ENCODE measurements at places on chromosomes 4 and X. TPM values are rescaled to one million over a fixed set of nuclear protein-coding genes. Genes with fewer than 3 reads are reported as not detected.

DNA sequence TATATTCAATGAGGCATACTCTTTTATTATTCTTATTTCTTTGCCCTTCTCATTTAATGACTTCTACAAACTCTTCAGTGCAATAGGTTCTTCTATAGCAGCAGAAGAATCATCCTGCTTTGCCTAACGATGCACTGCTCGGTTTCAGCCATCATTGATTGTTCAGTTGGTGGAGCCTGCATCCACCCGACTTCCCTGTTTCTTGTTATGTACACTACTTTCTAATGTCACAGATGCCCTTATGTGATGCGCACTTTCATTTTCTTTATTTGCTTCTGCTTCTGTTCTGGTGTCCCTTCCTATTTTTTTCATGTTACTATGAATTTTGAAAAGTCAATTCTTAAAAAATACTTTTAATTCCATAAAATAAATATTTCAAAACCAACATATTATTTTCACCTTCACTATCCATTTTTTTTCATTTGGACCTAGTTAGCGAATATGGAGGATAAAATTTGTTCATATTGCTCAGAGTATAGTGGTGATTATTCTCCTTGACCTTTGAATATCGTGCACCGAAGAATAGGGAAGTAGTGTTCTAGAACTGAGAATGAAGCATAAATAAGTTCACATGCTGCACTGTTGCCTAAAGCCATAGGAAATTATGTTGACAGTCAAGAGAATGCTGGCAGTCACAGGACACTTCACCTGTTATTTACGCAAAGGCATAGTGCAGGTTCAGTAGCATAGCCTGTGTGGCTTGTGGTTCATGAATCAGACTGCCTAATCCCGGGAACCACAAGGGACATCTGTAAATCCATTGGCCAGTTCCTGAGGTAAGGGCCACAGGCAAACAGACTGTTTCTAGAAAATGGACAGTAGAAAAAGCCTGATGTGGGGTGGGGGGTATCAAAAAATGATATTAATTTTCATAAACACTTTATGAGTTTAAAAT, 21.3 kb upstream of the SFRP2 start:
- H3K36me3 ChIP-seq = no peaks in the 10 kb centered on the region
- no peaks in the 10 kb centered on the region for H3K27me3 ChIP-seq
- no peaks in the 10 kb centered on the region for H3K4me1 ChIP-seq
- no peak overlapping the region for H3K4me3 ChIP-seq

DNA sequence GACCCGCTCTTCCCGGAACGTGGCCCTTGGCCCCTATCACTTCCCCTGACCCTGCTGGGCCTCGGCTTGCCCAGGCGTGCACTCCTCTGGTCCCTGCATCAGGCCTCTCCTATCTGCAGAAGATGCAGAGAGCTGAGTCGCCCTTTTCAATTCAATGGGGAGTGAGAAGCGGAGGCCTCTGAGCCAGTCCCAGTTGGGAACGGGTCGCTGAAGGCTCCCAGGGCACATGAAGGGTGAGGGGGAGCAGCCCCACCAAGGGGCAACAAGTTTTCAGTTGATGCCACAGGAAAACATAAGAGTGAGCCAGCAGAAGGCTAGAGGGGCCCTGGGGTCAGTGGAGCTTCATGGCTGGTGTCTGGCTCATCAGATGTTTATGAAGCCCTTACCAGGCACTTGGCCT, 17.1 kb downstream of the PSAPL1 start:
- H3K4me1 ChIP-seq = no peaks in the 10 kb centered on the region
- H3K27ac ChIP-seq = no peak overlapping the region
- H3K27me3 ChIP-seq = peaks cover 13% of the 10 kb centered on the region
- DNase-seq = no peak
- no peak overlapping the region for H3K4me3 ChIP-seq

Gene BTK
- total RNA-seq = not detected

DNA sequence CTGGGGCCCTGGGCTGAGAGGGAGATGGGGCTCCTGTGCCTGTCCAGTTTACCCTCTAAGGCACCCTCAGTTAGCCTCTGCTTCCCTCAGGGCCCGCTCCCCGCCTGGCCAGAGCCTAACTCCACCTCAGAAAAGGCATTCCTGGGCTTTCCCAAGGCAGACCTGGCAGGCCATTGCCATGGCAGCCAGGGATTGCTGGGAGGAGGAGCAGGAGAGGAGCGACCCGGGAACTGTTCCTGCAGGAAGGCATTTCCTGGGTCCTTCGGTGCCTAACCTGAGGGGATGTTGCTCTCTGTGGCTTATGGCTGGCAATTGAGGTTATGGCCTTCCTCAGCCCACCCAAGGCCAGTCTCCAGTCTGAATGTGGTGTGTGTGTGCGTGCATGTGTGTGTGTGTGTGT, 131.3 kb downstream of the PJA1 start:
- no peak overlapping the region for H3K4me3 ChIP-seq
- H3K27me3 ChIP-seq = peaks cover 70% of the 10 kb centered on the region
- H3K27ac ChIP-seq = no peak overlapping the region
- H3K4me1 ChIP-seq = no peaks in the 10 kb centered on the region

- H3K36me3 ChIP-seq = no peaks in the 10 kb centered on the region
- H3K4me1 ChIP-seq = no peaks in the 10 kb centered on the region
- H3K4me3 ChIP-seq = no peak overlapping the region
- H3K27me3 ChIP-seq = no peaks in the 10 kb centered on the region
Observed at GRCh38 chr4:153643406-153644383, 40.4 kb upstream of the TLR2 start.

DNA sequence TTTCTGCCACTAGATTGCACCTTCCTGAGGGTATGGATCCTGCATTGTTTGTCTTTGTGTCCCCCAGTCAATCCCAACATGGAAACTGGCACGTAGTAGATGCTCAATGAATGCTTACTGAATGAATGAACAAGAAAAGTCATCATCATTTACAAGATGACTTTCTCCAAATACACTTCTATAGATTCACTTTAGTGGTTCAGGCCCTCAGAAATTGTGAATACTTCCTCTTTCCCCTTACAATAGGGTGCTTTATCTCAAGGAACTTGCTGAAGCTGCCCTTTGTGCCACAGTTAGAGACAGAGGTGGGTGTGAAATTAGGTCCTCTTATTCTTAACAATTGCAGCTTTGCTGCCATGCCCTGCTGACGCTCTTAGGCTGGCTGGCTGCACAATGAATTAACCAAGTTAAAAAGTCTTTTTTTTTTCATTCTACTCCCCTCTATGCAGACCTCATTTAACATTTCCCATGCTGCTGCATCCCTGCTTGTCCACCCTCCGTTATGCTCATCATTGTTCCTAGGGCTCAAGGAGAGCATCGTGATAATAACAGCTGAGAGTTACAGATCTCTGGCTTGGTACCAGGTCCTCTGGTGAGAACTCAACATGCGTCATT, 108.0 kb upstream of the ZNF518B start:
- H3K27ac ChIP-seq = no peak overlapping the region
- DNase-seq = no peak
- H3K27me3 ChIP-seq = no peaks in the 10 kb centered on the region
- H3K4me1 ChIP-seq = no peaks in the 10 kb centered on the region
- H3K36me3 ChIP-seq = no peaks in the 10 kb centered on the region

GRCh38 chr4:155964016-155964891, 10.6 kb upstream of the CTSO start:
- no peak overlapping the region for H3K27ac ChIP-seq
- no peaks in the 10 kb centered on the region for H3K36me3 ChIP-seq
- H3K4me1 ChIP-seq = no peaks in the 10 kb centered on the region
- no peaks in the 10 kb centered on the region for H3K27me3 ChIP-seq
- no peak overlapping the region for H3K4me3 ChIP-seq

Gene TEX11
- total RNA-seq = not detected

Gene CACNA1F
- not detected for total RNA-seq

DNA sequence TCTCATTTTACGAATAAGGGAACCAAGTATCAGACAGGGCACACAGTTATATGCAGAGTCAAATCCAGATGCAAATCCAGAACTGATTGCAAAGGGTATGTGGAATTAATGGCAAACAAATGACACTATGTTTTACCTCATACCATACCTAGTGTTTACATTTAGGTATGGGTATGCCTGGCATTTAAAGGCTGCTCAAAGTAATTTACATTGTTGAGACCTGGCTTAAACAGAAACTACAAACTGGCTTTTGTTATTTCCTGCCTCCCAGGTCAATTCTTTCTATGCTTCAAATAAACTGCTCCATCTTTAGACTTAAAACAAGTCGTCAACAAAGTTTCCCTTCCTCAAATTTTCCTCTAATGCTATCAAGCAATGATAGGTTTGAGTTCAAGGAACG, 33.7 kb downstream of the ANKRD17 start:
- H3K36me3 ChIP-seq = peaks cover 11% of the 10 kb centered on the region
- no peak overlapping the region for H3K4me3 ChIP-seq
- no peaks in the 10 kb centered on the region for H3K27me3 ChIP-seq
- H3K4me1 ChIP-seq = peaks cover 11% of the 10 kb centered on the region

DNA sequence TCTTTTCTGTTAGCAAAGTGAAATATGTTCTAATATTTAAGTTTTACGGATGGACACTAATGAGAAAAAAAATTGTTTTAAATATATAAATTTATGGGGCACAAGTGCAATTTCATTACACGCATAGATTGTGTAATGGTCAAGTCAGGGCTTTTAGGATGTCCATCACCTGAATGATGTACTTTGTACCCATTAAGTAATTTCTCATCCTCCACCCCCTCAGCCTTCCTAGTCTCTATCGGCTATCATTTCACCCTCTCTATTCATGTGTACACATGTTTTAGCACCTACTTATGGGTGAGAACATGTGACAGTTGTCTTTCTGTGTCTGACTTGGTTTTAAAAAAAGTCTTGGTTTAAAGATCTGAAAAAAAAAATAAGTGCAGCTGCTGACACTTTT, 616.0 kb downstream of the IQCM start:
- no peak for DNase-seq
- no peak overlapping the region for H3K27ac ChIP-seq
- H3K27me3 ChIP-seq = no peaks in the 10 kb centered on the region
- no peak overlapping the region for H3K4me3 ChIP-seq
- peaks cover 10% of the 10 kb centered on the region for H3K4me1 ChIP-seq
- H3K36me3 ChIP-seq = no peaks in the 10 kb centered on the region

Gene GAGE12E
- not detected for total RNA-seq

Gene SORCS2
- not detected for total RNA-seq

Gene CCKAR
- total RNA-seq = not detected

Gene HS3ST1
- total RNA-seq = 0.21 TPM

Gene BST1
- 0.93 TPM for total RNA-seq

DNA sequence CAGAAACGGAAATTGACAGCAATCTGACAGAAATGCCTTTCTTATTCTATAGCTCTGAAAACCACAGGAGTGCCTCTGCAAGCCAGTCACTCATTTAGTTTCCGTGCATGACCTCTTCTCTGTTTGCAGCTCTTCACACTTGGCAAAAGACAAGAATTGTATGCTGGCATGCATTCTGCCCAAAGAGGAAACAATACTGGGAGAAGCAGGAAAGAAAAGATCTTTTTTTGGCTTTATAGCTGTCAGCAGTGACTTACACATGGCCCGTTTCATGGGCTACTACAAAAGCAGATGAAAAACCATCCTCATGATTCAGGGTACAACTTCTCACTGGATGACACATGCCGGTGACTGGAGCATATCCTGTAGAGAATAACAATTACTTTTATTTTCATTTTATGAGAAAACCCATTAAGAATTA, 249.4 kb downstream of the ADAMTS3 start:
- H3K27ac ChIP-seq = no peak overlapping the region
- peak; percentile 49 for DNase-seq
- H3K27me3 ChIP-seq = no peaks in the 10 kb centered on the region
- H3K4me3 ChIP-seq = no peak overlapping the region
- H3K36me3 ChIP-seq = no peaks in the 10 kb centered on the region
- H3K4me1 ChIP-seq = peaks cover 25% of the 10 kb centered on the region

Gene SLC49A3
- not detected for total RNA-seq

Gene NSG1
- total RNA-seq = 8.6 TPM

- H3K4me3 ChIP-seq = no peak overlapping the region
- H3K27me3 ChIP-seq = no peaks in the 10 kb centered on the region
- DNase-seq = no peak
- H3K27ac ChIP-seq = no peak overlapping the region
- peaks cover 6% of the 10 kb centered on the region for H3K36me3 ChIP-seq
Observed at GRCh38 chr4:153523164-153523796, 57.1 kb downstream of the TMEM131L start.

DNA sequence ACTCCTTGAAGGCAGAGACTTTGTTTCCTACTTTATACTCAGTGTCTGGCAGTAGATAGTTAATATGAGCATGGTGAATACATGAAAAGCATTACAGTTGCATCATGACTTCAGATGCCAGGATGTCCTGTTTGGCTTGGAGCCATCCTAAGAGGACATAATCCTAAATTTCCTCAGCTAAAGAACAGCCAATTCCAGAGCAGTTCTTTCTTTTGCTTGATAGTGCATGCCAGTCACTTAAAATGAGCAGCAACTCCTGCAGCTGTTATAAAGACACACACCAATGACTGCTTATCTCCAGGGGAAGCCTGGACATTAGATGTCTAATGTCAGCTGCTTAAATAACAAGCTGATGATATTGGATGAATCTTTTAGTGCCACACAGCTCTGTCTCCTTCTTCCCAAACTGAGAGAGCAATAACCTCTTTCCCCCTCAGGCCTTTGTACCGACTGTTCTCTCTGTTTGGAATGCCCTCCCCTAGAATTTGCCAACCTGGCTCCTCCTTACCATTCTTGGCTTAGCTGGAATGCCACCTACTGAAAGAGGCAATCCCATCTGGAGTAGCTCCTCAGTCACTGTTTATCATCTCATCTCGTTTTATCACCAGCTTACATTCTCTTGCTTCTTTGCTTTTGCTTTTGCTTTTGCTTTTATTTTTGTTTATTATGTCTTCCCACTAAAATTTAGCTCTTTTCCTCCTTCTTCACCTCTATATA, 100.8 kb upstream of the USP38 start:
- H3K27me3 ChIP-seq = no peaks in the 10 kb centered on the region
- DNase-seq = peak; percentile 33
- H3K27ac ChIP-seq = peak overlapping the region; percentile 0
- H3K4me3 ChIP-seq = no peak overlapping the region

Gene GYPA
- total RNA-seq = not detected

Gene CYLC1
- total RNA-seq = not detected

DNA sequence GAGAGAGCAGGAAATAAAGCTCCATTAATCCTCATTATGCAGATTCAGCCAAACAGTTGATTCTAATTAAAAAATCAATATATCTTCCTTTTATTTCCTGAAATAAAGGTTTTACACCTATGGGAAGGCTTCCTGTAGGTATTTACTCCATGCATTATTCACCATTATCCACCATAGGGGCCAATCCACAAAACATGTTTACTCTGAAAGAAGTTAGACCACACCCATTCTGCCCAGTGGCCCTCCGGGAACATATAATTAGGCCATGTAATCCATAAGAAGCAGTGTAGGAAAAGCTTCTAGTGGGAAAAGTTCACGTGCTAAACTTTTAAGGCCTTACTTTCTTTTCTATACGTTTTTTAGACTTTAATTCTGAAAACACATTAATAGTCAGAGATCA, 57.7 kb downstream of the SAT1 start:
- peaks cover 13% of the 10 kb centered on the region for H3K36me3 ChIP-seq
- H3K27ac ChIP-seq = no peak overlapping the region
- no peaks in the 10 kb centered on the region for H3K27me3 ChIP-seq
- no peak for DNase-seq
- H3K4me3 ChIP-seq = no peak overlapping the region

- H3K4me1 ChIP-seq = peaks cover 40% of the 10 kb centered on the region
- H3K27me3 ChIP-seq = no peaks in the 10 kb centered on the region
- H3K36me3 ChIP-seq = peaks cover 81% of the 10 kb centered on the region
- no peak overlapping the region for H3K27ac ChIP-seq
- DNase-seq = no peak
Observed at GRCh38 chr4:56464581-56464980, 2.8 kb upstream of the SRP72 start.

Gene EREG
- 34.0 TPM for total RNA-seq

Gene ETNPPL
- not detected for total RNA-seq

All from MCF 10A (cell line).